ENCODE measurements at places on chromosomes 2 and 18.

DNA sequence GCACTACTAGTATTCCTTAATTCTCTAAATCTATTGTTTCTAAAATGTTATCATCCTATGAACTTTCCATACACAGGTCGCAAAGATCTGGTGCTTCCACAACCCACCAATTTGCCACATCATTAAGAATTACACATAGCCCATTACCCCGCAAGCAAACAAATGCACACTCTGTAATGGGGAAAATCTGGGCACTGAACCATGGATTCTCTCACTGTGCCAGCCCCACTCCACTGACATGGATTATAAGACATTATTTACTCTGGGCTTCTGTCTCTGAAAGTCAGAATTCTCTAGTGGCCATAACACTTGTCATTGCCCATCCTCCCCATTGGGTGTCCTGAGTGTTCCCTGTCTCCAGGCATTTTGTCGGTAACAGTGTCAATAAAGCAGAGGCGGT lies 537.1 kb downstream of the EPHA4 start:
- DNase-seq: no peak

DNA sequence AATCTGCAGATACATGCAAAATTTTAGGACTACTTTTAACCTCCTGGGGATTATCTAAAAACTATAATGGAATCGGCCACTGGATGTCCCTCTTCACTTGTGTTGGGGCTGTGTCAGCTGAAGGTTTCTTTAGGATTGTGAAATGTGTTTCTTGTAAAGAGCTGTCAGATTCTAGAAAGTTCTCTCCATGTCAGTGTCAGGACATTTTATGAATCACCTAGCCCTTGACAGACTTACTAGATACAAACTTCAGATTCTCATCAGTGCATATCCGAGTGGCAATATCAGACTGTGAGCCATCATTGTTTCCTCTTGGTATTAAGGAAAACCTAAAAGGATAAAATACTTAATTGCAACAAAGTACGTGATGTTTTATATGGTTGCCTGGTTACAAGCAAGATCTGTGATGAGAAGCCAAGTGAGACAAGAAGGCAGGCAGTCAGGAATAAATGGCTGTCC lies 107.3 kb downstream of the CPS1 start:
- peak; percentile 28 for DNase-seq

DNA sequence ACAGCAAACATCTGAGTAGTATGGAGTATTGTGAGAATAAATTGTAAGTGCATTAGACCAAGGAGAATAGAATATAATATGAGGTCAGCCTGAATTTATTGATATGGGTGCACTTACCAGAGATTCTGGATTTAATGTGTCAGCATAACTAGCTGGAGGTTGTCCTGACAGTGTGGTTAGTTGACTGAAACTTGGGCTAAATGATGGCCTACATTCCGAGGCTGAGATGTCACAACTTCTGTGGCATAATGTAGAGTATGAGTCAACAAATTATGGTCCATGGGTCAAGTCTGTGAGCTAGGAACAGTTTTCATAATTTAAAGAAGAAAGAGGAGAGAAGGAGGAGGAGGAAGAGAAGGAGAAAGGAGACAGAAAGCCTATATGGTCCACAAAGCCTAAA lies 127.6 kb downstream of the QPCT start:
- DNase-seq: peak; percentile 93

GRCh38 chr2:64534363-64534762 lies 10.2 kb downstream of the AFTPH start:
- DNase-seq: no peak

DNA sequence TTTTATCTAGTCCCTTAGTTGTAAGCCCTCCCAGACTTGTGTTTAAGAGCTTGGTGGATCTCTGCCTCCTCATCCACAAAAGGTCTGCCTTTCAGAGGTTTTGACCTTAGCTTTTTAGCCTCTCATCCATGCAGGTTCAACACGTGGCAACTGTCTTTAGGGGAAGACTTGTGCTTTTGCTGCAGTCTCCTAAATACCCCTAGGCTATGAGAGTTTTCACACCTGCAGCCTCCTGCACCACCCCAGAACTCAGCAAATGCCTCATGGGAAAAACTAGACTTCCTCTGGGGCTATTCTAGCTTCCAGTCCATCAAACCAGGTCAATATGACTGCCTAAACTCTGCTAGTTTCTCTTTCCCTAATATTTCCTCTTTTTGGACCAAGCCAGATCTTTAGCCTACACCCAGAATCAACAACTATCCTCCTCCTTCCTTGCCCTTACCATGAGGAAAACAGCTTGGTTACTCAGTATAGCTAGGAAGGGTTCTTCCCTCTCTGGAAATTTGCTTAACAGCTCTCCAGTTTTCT lies 132.3 kb upstream of the RIOK3 start:
- no peak for DNase-seq

Measured in AG10803 (cell line).